ENCODE measurements at places on chromosomes 3 and 15. TPM values are rescaled to one million over a fixed set of nuclear protein-coding genes. Genes with fewer than 3 reads are reported as not detected.

- H3K27me3 ChIP-seq: no peaks in the 10 kb centered on the region
- H3K4me3 ChIP-seq: no peak overlapping the region
- DNase-seq: no peak
- H3K27ac ChIP-seq: no peak overlapping the region
- H3K4me1 ChIP-seq: no peaks in the 10 kb centered on the region
Measured at GRCh38 chr3:16423947-16424673, 89.4 kb downstream of the RFTN1 start.

DNA sequence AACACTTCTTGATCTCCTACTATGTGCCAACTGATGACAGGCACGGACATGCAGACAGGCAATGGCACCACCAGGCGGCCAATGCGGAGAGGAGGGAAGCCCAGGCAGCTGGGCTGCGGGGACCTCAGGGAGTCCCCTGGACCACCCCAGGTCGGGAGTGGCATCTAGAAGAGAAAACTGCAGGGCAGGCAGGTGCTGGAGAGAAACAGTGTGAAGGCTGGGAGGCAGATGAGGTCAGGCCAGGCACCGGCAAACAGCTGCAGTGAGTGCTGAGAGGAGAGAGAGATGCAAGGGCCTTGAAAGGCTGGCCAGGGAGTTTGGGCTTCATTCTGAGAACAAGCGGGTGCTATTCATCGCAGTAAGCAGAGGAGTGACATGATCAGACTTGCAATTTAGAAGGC lies 29.1 kb downstream of the SLC6A1 start:
- no peak overlapping the region for H3K4me3 ChIP-seq
- no peak for DNase-seq
- H3K36me3 ChIP-seq: no peaks in the 10 kb centered on the region

- no peaks in the 10 kb centered on the region for H3K36me3 ChIP-seq
- H3K27ac ChIP-seq: no peak overlapping the region
- no peaks in the 10 kb centered on the region for H3K27me3 ChIP-seq
Measured at GRCh38 chr3:119585208-119585607, 5.9 kb downstream of the ADPRH start.

- H3K4me3 ChIP-seq: no peak overlapping the region
- H3K27me3 ChIP-seq: no peaks in the 10 kb centered on the region
- no peak for DNase-seq
- H3K27ac ChIP-seq: no peak overlapping the region
Measured at GRCh38 chr3:114551770-114552526, 258.1 kb downstream of the TIGIT start.

DNA sequence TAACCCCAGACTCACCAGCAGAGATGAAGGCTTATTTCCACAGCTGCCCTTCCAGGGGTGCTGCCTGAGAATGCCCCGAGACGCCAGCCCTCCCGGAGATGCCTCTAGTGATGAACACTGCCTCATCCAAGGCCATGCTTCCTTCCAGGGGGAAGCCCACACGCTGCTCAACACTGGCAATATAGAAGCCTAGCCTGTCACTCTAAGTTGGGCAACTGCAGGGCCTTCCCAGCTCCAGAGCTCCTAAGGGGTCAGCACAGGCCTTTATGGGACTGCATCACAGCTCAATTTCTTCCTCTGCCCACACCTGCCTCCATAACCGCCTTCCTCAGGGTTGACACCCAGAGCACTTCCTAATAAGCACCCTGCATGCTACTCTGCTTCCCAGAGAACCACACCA lies 217.7 kb downstream of the ABHD5 start:
- DNase-seq: no peak
- no peak overlapping the region for H3K27ac ChIP-seq
- peaks cover 3% of the 10 kb centered on the region for H3K4me1 ChIP-seq
- no peaks in the 10 kb centered on the region for H3K36me3 ChIP-seq

- H3K4me3 ChIP-seq: no peak overlapping the region
- no peaks in the 10 kb centered on the region for H3K36me3 ChIP-seq
- no peak for DNase-seq
- H3K27ac ChIP-seq: no peak overlapping the region
- H3K4me1 ChIP-seq: peaks cover 11% of the 10 kb centered on the region
- H3K27me3 ChIP-seq: no peaks in the 10 kb centered on the region
Measured at GRCh38 chr3:178088963-178089362, 447.3 kb upstream of the KCNMB2 start.

DNA sequence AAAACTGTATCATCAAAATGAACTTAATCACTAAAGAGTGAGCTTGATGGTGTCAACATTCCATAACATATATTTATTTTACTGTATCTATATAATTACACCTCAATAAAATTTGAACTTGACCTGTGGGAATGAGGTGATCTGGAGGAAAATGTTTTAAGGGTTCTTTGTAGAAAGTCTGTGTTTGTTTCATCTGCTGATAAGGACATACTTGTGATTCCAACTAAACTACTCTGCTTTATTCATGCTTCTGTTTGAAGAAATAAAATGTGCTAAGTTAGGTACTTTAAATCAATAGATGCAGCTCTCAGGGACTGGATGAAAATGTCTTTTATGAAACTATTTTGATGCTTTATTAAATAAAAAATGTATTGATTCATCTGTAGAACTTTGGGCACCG lies 11.6 kb upstream of the PLOD2 start:
- no peak for DNase-seq
- no peak overlapping the region for H3K27ac ChIP-seq
- no peaks in the 10 kb centered on the region for H3K4me1 ChIP-seq
- H3K27me3 ChIP-seq: no peaks in the 10 kb centered on the region
- no peaks in the 10 kb centered on the region for H3K36me3 ChIP-seq

The TNNC1 gene
- 30.7 TPM for total RNA-seq

The GOLGA6L7 gene
- not detected for total RNA-seq

The HGD gene
- total RNA-seq: 2.4 TPM

The P2RY1 gene
- 17.2 TPM for total RNA-seq

The CORO2B gene
- total RNA-seq: 3.5 TPM

Data from left lung (tissue), 14 donors.